ENCODE measurements at places on chromosomes 3 and 15.

DNA sequence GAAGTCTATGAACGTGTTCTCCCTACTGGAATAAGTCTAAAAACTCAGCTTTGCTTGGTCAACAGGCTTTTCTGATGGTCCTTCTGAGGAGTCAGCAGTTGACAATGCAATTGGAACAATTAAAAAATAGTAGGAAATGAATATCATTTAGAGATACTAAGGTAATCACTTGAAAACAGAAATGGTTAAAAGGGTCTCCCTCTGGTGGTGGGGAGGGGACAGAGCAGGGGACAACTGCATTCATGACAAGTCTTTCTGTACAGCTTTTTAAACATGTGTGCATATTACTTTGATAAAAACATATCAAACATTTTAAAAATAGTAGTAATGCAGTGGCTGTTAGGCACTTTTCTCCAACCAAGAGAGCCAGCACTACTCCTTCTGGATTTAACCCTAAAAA, 119.9 kb upstream of the FHIT start:
- H3K27ac ChIP-seq, result no peak overlapping the region
- H3K36me3 ChIP-seq, result no peaks in the 10 kb centered on the region
- no peak overlapping the region for H3K4me3 ChIP-seq

DNA sequence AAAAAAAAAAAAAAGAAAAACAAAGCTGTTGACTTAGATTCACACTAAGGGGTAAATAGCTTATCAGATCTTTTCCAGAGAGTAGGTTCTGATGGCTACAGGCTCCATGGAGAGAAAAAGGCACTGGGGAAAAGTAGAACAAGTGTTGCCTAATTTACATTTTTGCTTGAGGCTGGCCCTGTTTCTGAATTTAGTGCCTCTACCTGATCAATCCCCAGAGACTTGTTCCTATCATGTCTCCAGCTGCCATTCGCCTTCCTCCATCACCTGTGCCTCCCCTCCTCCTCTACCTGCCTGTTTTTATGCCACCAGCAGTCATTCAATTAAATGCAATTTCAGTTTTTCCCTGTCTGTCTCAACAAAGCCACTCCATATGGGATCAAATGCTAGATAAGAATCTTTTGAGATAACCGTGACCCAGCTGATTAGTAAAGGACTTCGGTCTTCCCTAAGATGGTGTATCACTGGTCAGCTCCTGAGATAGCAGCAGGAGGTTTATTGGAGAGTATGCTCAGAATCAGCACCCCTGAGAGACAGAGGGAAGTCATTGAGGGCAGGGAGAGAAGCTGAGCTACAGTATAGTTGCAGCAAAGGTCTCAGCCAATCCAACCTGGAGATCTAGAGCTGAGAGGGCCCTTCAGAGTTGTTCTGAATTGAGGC, 88.1 kb upstream of the GADL1 start:
- peaks cover 2% of the 10 kb centered on the region for H3K4me1 ChIP-seq
- H3K27me3 ChIP-seq, result no peaks in the 10 kb centered on the region
- H3K4me3 ChIP-seq, result no peak overlapping the region
- no peak overlapping the region for H3K27ac ChIP-seq
- H3K36me3 ChIP-seq, result no peaks in the 10 kb centered on the region

DNA sequence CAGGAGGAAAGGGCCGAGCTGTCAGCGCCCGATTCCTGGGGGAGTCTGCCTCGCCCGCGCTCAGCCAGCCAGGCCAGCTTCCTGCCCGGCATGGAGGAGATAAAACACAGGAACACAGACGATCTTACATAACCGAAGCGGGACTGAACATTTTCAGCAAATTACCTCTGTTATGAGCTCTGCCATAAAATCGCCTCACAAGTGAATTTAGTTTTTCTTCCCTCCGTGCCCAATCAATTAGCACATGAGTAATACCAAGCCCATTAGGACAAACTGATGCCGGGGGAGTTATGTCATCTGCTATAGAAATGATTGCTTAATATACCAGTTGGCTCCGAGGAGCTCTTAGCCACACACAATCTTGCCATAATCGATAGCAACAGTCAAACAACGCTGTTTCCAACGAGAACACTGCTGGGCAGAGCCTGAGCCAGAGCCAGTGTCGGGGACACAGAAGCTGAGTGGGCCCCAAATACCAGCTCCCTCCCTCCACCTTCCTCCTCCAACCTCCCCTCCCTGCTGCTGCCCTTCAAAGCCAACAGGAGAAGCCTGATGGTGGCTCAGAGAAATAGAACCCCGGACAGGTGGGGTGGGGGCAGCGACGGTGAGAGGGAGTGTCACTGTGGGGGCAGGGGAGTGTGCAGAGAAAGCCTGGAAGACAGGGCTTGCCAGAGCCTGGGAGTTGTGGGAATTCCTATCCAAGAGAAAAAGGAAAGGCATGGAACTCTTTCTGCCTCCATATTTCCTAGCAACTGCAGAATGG, 279.4 kb upstream of the TLE3 start:
- peak overlapping the region; percentile 67 for H3K4me3 ChIP-seq
- H3K27me3 ChIP-seq, result peaks cover 75% of the 10 kb centered on the region
- DNase-seq, result peak; percentile 46
- H3K4me1 ChIP-seq, result peaks cover 12% of the 10 kb centered on the region
- H3K27ac ChIP-seq, result no peak overlapping the region

- H3K4me3 ChIP-seq, result no peak overlapping the region
- H3K4me1 ChIP-seq, result no peaks in the 10 kb centered on the region
- H3K27me3 ChIP-seq, result no peaks in the 10 kb centered on the region
- no peak overlapping the region for H3K27ac ChIP-seq
- DNase-seq, result no peak
- no peaks in the 10 kb centered on the region for H3K36me3 ChIP-seq
Observed at GRCh38 chr3:135325726-135326235, 530.7 kb downstream of the EPHB1 start.

DNA sequence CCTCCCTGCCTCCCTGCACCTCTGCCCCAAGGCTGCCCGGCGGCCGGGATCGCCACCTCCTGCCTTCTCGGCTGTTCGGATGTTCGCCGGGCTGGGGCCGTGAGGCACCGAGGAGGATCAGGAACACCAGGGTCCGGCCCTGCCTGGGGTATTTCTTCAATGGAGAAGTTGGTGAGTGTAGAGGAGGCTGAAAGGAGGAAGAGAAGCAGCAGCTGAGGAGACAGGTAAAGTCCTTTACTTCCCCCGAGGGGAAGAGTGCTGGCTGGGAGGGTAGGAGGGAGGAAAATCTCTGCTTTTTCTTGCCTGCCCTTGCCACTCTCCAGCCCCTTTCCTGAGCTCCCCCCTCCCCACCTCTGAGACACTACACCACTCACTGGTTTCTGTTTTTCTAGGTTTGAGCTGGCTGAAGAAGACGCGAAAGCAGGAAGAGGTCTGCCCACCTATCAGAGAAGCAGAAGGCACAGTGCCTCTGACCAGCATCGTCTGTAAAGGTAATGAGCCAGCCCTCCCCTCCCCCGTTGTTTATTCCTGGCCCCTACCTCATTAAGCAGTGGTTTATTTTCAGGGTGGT, 519 bp downstream of the ASB7 start:
- H3K27ac ChIP-seq, result no peak overlapping the region
- H3K27me3 ChIP-seq, result no peaks in the 10 kb centered on the region
- peak overlapping the region; percentile 96 for H3K4me3 ChIP-seq
- peak; percentile 63 for DNase-seq
- peaks cover 32% of the 10 kb centered on the region for H3K36me3 ChIP-seq

DNA sequence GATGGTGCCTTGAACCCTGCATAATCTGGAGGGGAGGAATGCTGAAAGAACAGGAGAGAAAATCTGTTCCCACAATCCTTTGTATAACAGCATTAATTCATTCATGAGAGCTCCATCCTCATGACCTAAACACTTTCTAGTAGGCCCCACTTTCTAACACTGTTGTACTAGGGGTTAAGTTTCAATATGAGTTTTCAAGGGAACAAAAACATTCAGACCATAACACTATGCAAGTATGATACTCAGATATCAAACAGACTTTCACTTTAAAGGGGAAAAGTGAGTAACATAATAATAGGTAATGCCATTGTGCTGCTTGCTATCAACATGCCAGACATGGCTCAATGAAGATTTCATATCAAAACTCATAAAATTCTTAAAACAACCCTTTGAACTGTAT, 32.4 kb upstream of the PLSCR2 start:
- H3K4me3 ChIP-seq, result no peak overlapping the region
- peaks cover 6% of the 10 kb centered on the region for H3K4me1 ChIP-seq
- no peak overlapping the region for H3K27ac ChIP-seq
- no peaks in the 10 kb centered on the region for H3K27me3 ChIP-seq

DNA sequence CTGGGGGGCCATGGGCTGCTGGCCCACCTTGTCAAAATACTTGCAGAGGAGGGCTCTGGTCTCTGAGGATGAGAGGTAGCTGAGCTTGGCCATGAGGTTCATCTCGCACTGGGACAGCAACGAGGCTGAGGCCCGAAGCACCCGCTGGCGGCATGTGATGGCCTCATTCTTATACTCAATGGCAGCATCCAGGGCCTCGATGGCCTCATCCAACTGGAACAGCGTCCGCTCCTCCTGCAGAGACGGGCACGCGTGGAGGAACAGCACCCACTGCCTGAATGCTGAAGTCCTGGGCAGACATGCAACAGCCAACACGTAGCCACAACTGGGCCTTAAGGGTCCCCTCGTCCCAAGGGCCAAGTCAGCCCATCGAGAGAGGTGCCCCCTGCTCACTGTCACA, 25.0 kb downstream of the KIF7 start:
- H3K36me3 ChIP-seq, result peaks cover 82% of the 10 kb centered on the region
- no peak overlapping the region for H3K27ac ChIP-seq
- DNase-seq, result no peak
- no peaks in the 10 kb centered on the region for H3K4me1 ChIP-seq
- H3K4me3 ChIP-seq, result no peak overlapping the region

DNA sequence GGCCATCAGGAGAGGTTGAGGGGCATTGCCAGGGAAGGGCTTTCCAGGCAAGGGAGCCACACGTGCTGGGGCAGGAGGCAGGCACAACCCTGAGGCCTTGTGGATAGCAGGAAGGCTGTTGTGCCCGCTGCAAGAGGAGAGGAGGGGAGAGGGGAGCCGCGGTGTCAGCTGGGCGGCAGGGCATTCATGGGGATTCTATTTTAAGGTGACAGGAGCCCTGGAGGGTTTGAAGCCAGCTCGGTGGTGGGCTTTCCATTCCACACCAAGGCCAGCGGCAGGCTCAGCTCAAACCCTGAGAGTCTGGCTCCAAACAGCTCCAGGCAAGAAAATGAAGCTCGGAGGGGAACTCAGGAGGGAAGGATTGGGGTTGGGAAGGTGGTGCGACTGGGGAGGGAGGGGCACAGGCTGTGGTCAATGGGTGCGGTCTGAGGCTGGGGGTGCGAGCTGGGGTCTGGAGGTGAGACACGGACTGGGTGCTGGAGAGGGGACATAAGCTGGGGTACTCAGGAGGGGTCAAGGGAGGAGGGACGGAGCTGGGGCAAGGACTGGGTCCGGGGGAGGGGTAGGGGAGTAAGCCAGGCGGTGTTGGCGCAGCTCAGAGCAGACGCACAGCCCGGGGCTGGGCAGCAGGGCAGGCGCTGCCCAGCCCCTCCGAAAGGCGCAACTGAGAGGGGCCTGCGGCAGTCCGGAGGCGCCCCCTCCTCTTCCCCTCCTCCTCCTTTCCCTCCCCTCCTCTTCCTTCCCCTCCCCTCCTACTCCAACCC, 43.4 kb downstream of the TPRA1 start:
- no peaks in the 10 kb centered on the region for H3K36me3 ChIP-seq
- no peak for DNase-seq
- H3K27me3 ChIP-seq, result peaks cover 37% of the 10 kb centered on the region
- no peak overlapping the region for H3K27ac ChIP-seq
- peak overlapping the region; percentile 41 for H3K4me3 ChIP-seq
- H3K4me1 ChIP-seq, result peaks cover 10% of the 10 kb centered on the region

DNA sequence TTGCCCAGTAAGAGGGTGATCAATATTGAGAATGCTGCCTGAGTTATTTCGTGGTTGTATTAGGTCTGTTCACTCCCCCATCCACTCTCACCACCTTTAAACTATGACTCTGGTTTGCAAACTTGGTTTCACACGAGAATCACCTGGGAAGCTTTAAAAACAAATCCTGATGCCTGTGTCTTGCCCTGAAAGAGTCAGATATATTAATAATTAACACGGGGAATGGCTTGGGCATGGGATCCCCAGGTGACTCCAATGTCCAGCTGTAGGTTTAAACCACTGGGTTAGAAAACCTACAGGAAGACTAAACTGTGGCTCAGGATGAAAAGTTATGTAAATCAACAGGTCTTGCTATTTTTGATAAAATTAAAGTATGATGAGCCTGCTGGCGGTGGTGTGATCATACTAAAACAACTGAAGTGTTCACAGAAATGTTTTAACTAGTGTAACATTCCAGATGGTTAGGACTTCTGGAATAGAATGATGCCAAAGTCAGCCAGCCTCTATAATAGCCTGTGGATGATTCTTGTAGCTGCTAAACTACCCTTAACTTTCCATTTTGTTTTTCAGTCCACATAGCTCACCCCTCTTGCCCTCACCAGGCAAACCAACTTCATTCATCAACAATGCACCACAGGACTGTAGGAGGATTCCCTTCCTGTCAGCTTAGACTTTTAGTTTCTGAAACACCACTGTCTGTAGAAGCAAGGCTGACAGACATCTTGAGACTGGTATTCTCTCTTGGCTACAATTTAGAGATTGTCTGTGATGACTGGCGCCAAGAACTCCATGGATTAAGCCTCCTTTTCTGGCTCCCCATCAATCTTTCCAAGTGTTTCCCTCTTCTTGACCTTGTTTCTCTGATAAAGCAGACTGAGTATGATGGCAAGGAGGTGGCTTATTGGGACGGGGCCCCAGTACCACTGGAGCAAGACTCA, 119.1 kb upstream of the ADAMTS9 start:
- no peak overlapping the region for H3K27ac ChIP-seq
- no peaks in the 10 kb centered on the region for H3K4me1 ChIP-seq
- no peaks in the 10 kb centered on the region for H3K27me3 ChIP-seq
- H3K4me3 ChIP-seq, result no peak overlapping the region
- no peak for DNase-seq

- H3K27me3 ChIP-seq, result no peaks in the 10 kb centered on the region
- H3K4me1 ChIP-seq, result no peaks in the 10 kb centered on the region
- H3K4me3 ChIP-seq, result no peak overlapping the region
- no peaks in the 10 kb centered on the region for H3K36me3 ChIP-seq
- H3K27ac ChIP-seq, result no peak overlapping the region
Observed at GRCh38 chr3:143835312-143835711, 13.0 kb downstream of the SLC9A9 start.

DNA sequence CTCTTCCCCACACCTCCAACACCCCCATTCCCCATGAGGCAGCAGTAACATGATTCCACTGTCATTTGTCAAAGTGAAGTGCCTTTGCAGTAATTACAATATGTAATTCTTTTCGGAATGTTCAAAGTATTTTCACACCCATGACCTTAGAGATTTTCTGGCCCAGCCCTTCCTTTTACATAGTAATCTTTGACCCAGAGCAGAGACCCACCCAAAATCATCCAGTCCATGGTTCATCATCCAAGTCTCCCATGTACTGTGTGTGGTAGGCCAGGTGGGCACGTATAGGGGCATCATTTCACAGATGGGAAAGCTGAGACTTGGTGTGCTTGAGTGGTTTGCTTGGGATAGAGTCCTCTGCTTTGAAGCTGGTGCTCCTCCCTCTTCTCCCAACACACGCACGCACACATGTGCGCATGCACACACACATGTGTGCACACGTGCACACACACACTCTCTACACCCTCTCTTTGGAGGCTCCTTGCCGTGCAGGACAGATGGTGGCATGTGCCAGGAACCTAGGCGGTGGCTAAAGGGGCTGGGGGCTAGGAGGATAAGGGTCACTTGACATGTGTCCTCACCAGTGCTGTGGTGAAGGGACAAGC, 284.7 kb upstream of the ROPN1 start:
- H3K4me1 ChIP-seq, result peaks cover 14% of the 10 kb centered on the region
- no peak overlapping the region for H3K4me3 ChIP-seq
